ENCODE measurements at places on chromosomes 1 and 21.

DNA sequence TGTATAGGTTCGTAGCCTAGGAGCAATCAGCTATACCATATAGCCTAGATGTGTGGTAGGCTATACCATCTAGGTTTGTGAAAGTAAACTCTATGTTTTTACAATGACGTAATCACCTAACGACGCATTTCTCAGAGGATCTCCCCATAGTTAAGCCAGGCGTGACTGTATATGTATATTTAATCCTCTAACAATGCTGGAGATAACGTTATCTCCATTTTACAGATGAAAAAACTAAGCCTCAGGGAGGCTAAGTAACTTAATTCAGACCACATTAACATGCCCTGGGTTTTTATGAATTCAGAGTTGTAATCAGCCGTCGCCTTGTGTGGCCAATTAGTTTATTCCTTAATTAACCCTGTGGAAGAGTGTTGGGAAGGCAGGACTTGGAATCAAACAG is 107.7 kb upstream of the PLXNA2 start:
- DNase-seq = no peak

- DNase-seq = no peak
Measured at GRCh38 chr1:28538286-28538685, 14.6 kb upstream of the TRNAU1AP start.

DNA sequence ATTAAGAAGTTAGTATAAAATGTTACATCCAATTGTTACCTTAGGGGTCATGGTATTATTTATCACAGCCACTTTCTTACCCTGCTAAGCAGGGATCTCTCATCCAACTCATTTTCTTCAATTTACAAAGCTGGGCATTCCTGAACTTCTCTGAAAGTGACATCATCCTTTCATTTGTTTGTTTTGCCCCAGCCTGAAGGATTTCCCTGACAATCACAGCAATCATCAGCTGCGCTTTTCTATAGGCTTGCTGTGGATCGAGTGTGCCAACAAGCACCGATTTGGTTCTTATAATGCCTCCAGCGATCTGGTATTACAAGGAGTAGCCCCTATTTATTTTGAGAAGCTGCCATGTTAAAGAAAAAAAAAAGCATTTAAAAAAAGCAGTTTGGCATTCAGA is 240.2 kb downstream of the USH2A start:
- DNase-seq = no peak

- DNase-seq = no peak
Measured at GRCh38 chr1:191460234-191460633, 698.0 kb upstream of the RGS18 start.

DNA sequence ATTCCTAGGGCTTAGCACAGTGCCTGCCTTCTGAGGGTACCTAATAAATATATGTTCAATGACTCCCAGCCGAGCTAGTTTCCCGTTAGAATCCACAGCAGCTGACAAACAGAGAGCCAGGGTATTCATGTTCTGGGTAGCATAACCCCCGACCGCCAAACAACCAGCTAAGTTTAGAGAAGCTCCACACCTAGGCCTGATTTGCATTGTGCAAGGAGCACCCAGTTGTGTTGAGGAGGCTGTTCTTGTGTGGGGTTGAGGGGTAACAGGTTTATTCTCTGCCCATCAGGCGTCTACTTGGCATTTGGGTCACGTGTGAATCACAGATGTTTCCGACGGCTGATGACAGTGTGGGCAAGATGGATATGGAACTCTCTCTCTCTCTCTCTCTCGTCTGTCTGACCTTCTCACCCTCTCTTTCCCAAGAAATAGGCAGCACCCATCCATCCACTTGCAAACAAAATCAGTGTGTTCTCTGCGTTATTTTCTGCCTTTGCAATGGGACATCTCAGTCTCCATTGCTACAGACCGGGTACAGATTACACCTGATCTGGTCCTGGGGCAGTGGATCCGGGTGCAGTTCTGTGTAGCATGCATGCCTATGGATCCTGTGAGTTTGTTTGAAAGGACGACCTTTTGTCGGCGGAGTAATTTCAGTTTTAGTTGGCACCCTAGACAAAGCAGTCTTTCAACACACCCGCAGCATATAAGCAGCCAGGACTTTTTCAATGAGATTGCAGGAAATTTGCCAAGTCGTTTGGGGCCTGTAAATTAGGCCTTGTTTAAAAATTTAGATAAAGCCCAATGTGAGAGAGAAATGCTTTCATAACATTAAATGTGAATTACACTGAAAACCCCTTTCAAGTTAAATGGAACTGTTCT is 29.4 kb downstream of the KAZN start:
- DNase-seq = no peak

Measured in activated effector memory CD4-positive, alpha-beta T cell treated with Interleukin-2 at 50 U/mL for 16 hours (primary cell).